ENCODE measurements at places on chromosomes 12 and 14. TPM values are rescaled to one million over a fixed set of nuclear protein-coding genes. Genes with fewer than 3 reads are reported as not detected.
A peak's percentile ranks its signal among the peaks of the same experiment; 100 is the strongest.

Gene MEG3
- 454 TPM for polyA plus RNA-seq

- DNase-seq: no peak
Observed at GRCh38 chr12:42524716-42525115, 64.8 kb downstream of the PRICKLE1 start.

- no peak for DNase-seq
Observed at GRCh38 chr12:110023059-110023980, 24.1 kb downstream of the ANKRD13A start.

GRCh38 chr14:83085136-83085535 lies 1551.5 kb upstream of the SEL1L start:
- no peak for DNase-seq

Gene ZNF641
- 9.0 TPM for polyA plus RNA-seq

Gene TSHR
- 0.13 TPM for polyA plus RNA-seq

Gene GPR84
- polyA plus RNA-seq: 0.38 TPM

DNA sequence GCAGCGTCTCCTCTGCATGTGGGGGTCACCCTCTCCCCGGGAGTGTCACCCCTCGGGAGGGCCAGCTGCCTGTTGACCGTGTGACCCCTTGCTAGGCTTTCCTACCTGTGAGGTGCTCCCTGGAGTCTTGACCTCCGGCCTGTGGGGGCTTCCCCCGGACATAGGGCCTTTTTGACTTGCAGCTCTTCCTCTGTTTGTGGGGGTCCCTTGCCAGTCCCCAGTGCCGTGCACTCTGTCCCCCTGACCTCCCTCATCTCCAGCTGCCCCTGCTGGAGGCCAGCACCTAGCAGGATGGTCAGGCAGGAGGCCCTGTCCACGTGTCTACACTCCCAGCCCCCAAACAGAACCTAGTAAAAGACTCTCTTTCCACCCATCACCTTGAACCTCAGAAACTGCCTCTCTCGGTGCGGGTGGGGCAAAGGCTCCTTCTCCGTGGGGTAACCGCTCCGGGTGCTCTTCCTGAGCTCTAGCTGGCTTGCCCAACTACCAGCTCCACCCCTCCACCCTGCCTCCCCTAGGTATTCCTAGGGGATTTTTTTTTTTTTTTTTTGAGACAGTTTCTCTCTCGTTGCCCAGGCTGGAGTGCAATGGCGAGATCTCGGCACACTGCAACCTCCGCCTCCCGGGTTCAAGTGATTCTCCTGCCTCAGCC lies 810 bp downstream of the AACS start:
- DNase-seq: no peak

GRCh38 chr12:123021688-123022604 lies 41.5 kb downstream of the ARL6IP4 start:
- DNase-seq: peak; percentile 39

DNA sequence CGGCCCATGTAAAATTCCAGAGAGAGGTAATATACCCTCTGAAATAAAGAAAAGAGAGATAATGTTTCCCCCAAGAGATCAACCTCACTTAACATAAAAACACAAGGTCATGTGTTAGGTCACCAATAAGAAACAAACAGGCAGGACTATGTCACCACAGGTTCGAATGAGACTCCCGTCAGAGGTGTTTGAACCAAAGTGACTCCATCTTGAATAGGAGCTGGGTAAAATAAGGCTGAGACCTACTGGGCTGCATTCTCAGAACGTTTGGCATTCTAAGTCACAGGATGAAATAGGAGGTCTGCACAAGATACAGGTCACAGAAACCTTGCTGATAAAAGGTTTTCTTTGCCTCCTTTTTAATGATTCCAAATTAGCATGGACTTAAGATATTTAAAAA lies 6.5 kb downstream of the PYGL start:
- no peak for DNase-seq

Gene FAM222A
- polyA plus RNA-seq: 0.28 TPM

Gene SRRM4
- polyA plus RNA-seq: 0.13 TPM

Gene BMAL2
- polyA plus RNA-seq: 2.8 TPM

Gene DDX11
- polyA plus RNA-seq: 3.3 TPM

Gene TAS2R30
- not detected for polyA plus RNA-seq

DNA sequence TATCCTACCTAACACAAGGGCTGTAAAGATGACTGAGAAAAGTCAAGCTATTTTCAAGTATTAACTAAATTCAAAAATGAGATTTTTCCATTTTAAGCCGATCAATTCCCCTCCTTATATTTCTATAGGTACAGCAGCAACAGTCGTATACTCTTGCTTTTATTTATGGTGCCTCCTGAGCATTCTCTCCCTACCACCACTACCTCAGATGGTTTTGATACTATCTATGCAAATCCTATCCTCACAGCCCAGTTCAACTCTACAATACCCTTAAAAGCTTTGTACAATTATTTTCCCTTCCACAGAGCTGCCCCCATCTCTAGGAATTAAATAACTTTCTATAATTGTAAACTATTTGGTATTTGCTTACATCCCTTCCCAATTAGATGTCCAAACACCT lies 52.1 kb downstream of the GALC start:
- DNase-seq: no peak

Gene IL26
- polyA plus RNA-seq: not detected

- no peak for DNase-seq
Observed at GRCh38 chr12:104963757-104964156, 5.7 kb upstream of the SLC41A2 start.

GRCh38 chr14:66405158-66405557 lies 81.0 kb upstream of the CCDC196 start:
- DNase-seq: no peak

DNA sequence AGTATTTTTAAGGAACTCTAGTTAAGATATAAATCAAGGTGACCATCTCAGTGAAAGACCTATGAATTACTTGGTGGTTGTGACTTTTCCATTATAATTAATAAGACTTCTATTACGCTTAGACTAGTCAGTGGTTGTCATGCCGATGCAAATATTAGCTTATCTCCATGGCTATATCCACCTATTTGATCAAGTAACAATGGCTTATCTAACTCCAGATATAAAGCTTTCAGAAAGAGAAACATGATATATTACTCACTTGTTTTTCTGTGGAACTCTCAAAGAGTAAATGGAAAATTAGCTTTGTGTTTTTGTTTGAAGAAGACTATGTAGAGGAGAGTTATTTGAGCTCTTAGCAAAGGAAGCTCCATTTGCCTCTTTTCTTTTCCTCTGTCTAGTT lies 323.8 kb upstream of the DCN start:
- no peak for DNase-seq

DNA sequence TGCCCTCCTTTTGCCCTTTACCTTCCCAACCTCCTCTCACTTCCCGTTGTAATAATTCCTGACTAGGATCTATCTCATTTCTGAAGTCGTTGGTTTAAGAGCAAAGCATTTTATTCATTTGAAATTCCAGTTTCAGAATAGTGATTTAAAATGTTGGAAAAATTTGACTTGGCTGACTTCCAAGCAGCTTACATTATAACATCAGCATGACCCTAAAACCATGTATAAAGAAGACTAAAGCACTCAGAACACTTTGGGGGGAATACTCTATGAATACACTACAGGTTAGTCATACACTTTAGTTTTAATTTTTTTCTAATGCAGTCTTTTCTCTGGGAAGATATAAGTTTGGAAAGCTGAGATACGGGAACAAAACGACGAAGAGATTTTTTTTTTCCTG lies 161.1 kb downstream of the BTG1 start:
- DNase-seq: no peak

- DNase-seq: no peak
Observed at GRCh38 chr14:69664865-69665526, 53.6 kb downstream of the SUSD6 start.

Gene LTBP2
- 40.4 TPM for polyA plus RNA-seq

Gene PTPRB
- 2.0 TPM for polyA plus RNA-seq

Gene STYK1
- polyA plus RNA-seq: 0.18 TPM

DNA sequence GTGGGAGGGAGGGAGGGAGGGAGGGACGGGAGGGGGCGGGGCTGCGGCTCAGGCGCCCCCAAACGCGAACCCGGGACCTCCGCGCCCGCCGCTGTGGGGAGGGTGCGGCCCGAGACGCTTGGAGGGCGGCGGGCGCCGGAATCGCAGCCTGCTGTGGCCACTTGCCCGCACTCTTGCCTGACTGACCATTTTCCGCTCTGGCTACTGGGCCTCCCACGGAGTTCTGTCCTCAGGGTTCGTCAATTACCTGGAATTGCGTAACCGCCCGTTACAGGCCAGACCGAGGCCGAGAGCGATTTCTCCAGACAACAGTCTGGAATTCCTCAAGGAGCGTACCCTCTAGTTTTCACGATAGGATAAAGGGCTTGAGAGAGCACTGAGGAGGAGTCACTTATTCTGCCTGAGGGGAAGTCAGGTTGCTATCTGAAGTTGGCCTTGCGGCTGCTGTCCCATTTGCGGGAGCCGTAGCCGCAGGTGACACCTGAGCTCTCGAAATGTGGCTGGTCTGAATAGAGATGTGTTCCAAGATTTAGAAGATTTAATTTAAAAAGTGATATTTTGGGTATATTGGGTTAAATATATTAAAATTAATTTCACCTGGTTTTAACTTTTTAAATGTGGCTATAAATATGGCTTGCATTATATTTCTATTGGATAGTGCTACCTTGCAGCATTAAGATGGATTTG lies 446 bp upstream of the ZNF641 start:
- peak; percentile 79 for DNase-seq

GRCh38 chr14:100222224-100223093 lies 16.5 kb upstream of the YY1 start:
- no peak for DNase-seq

Gene GDF3
- polyA plus RNA-seq: not detected

- DNase-seq: no peak
Observed at GRCh38 chr12:51028126-51028812, 2.1 kb upstream of the SLC11A2 start.

DNA sequence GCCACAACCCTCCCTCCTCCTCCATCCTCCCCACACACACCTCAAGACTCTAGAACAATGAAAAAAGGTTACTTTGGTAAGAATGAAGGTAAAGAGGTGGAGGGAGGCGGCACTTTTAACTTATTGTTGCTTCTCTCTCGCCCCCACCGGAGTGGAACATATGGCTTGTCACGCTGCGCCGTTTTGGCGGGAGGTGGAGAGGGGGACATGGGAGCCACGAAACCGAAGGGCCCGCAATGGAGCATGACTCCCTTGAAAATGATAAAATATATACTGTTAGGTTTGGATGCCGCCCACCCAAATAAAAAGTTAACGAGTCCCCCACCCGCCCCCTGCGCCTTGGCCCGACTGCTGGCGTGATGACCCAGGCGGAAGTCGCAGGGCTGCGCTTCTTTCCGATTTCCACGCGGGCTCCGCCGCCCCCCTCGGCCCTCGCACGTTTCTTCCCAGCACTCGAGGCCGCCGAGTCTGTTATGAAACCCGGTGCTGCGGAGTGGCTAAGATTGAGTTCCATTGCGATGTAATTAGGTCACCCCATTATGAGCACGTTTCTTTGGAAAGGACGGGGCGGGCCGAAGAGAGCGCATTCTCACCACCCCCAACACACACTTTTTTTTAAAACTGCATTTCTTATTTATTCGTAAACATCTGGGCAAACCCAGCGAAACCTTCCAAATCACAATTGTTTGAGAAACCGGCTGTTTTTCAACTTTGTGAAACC lies 1.4 kb upstream of the ZFP36L1 start:
- DNase-seq: peak; percentile 96

Gene PYM1
- polyA plus RNA-seq: 40.2 TPM

Gene PLCZ1
- polyA plus RNA-seq: not detected

GRCh38 chr12:61536525-61536924 lies 723.7 kb upstream of the USP15 start:
- no peak for DNase-seq

DNA sequence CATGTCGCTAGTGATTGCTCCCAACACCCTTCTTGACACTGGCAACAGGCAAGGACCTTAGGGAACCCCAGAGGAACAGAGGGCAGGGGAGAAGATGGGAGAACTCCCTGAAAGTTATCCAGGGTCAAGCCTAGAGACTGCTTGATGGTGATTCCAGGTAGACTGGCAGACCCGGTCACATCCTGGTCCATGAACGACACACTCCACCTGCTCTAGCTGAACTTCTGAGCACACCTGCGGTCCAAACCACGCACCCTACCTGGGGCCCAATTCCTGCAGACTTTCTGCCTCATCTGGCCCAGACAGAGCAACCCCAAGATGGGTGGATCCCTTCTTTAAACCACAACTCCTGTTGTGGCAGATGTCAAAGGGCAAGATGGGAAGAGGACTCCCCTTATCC lies 34.2 kb downstream of the NCKAP5L start:
- peak; percentile 53 for DNase-seq

- DNase-seq: no peak
Observed at GRCh38 chr12:65497660-65498059, 219.2 kb downstream of the MSRB3 start.

Gene GARIN6
- not detected for polyA plus RNA-seq

DNA sequence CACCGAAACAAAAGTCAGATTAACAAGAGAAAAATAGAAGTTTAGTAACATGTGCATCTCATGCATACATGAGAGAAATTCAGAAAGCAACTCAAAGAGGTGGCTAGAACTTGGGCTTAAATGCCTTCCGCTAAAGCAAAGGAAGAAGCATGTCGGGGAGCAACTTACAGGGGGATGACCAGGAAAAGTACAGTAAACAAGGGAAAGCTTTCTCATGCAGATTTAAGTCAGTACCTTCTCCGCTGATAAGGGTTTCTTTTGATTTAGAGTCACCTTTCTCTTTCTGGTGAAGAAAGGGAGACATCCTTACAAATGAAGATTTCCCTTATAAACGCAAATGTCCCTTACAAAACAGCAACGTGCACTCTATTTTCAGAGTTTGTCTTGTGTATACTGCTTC lies 6.0 kb upstream of the RNASE6 start:
- DNase-seq: no peak

- no peak for DNase-seq
Observed at GRCh38 chr14:104550340-104550860, 29.2 kb upstream of the C14orf180 start.

DNA sequence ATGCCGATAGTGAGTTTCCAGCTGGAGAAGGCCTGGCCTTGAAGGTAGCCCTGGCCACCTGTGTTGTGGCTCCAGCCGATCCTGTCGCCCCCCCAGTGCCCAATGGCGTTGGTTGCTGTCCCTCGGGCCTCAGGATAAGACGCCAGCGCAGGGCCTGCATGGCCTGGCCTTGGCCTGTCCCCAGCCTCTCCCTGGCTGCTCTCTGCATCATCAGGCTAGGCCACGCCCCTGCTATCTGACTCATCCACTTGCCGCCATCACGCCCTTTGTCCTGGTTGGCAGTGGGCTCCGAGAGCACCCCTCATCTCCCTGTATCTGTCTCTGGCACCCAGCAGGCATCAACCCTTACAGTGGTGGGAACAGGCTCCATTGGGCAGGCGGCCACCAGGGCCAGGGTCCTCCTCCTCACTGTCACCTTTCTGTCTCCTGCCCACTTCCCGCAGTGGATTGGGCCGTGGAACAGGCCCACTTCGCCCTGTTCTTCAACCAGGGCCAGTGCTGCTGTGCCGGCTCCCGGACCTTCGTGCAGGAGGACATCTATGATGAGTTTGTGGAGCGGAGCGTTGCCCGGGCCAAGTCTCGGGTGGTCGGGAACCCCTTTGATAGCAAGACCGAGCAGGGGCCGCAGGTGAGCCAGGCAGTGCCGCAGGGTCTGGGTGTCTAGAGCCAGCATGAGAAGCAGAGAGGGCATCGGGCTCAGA lies 25.6 kb downstream of the ALDH2 start:
- DNase-seq: peak; percentile 88

Gene MFAP5
- 11.8 TPM for polyA plus RNA-seq

GRCh38 chr12:132151145-132151765 lies 7.0 kb downstream of the NOC4L start:
- peak; percentile 34 for DNase-seq

All from aorta (tissue), 5 donors.